ENCODE measurements at places on chromosomes 6 and 20. TPM values are rescaled to one million over a fixed set of nuclear protein-coding genes. Genes with fewer than 3 reads are reported as not detected.

Gene RAET1G
- 0.41 TPM for total RNA-seq

Gene RSPH4A
- total RNA-seq, result 1.8 TPM

GRCh38 chr6:168274037-168274952, 45.3 kb downstream of the DACT2 start:
- no peaks in the 10 kb centered on the region for H3K36me3 ChIP-seq
- peaks cover 2% of the 10 kb centered on the region for H3K4me1 ChIP-seq
- H3K27ac ChIP-seq, result peak overlapping the region; percentile 75
- H3K27me3 ChIP-seq, result no peaks in the 10 kb centered on the region
- DNase-seq, result peak; percentile 91
- peak overlapping the region; percentile 53 for H3K4me3 ChIP-seq

- no peaks in the 10 kb centered on the region for H3K4me1 ChIP-seq
- no peaks in the 10 kb centered on the region for H3K27me3 ChIP-seq
- H3K4me3 ChIP-seq, result peak overlapping the region; percentile 58
- peak; percentile 92 for DNase-seq
Observed at GRCh38 chr6:27873021-27873940, 38.9 kb downstream of the OR2B2 start.

GRCh38 chr6:133548423-133549159, 307.4 kb downstream of the EYA4 start:
- no peak overlapping the region for H3K4me3 ChIP-seq
- no peak overlapping the region for H3K27ac ChIP-seq
- no peaks in the 10 kb centered on the region for H3K27me3 ChIP-seq
- no peaks in the 10 kb centered on the region for H3K36me3 ChIP-seq
- no peak for DNase-seq

DNA sequence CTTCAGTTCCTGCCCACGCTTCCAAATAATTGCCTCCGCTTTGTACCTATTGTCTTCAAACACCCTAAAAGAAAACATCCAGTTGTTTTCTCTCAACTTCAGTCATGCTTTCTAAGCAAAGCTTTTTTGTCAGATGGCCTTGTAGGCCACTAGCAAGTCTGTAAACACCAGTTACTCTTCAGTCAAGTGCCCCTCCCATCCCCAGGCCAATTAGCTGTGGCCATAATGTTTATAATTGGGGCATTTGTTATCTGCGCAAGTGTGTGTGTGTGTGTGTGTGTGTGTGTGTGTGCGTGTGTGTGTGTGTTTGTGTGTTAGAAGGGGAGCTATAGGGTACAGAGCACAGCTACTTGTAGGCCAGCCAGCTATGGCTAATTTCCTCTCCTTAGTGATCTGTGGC, 272.4 kb upstream of the MARCKS start:
- H3K36me3 ChIP-seq, result no peaks in the 10 kb centered on the region
- no peaks in the 10 kb centered on the region for H3K4me1 ChIP-seq
- no peaks in the 10 kb centered on the region for H3K27me3 ChIP-seq

DNA sequence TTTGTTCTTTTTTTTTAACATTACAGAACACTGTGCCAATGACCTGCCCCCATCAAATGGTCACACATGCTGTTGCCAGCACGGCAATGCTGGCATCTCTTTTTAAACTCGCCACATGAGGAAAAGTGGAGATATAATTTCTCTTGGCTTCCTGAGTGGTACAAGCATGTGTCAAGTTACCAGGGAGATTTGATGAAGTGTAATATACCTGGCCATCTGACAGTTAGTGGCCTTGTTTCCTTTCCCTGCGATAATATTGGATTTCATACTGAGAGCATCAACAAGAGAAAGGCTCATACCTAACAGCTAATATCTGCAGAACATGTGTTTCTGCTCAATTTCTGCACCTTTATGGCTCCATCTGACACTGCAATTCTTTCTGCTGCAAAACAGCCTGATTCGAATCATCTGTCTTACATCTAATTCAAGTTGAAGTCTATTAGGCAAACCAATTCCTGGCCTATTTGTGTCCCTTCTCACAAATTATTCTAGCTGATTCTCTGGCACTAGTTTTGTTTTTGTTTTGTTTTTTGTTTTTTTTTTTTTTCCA, 519.5 kb downstream of the PREX1 start:
- H3K27me3 ChIP-seq, result no peaks in the 10 kb centered on the region
- no peaks in the 10 kb centered on the region for H3K4me1 ChIP-seq
- H3K36me3 ChIP-seq, result no peaks in the 10 kb centered on the region
- H3K4me3 ChIP-seq, result no peak overlapping the region

GRCh38 chr6:155378724-155379123, 64.4 kb upstream of the TFB1M start:
- no peak for DNase-seq
- H3K4me1 ChIP-seq, result no peaks in the 10 kb centered on the region
- H3K27ac ChIP-seq, result no peak overlapping the region
- no peaks in the 10 kb centered on the region for H3K27me3 ChIP-seq

DNA sequence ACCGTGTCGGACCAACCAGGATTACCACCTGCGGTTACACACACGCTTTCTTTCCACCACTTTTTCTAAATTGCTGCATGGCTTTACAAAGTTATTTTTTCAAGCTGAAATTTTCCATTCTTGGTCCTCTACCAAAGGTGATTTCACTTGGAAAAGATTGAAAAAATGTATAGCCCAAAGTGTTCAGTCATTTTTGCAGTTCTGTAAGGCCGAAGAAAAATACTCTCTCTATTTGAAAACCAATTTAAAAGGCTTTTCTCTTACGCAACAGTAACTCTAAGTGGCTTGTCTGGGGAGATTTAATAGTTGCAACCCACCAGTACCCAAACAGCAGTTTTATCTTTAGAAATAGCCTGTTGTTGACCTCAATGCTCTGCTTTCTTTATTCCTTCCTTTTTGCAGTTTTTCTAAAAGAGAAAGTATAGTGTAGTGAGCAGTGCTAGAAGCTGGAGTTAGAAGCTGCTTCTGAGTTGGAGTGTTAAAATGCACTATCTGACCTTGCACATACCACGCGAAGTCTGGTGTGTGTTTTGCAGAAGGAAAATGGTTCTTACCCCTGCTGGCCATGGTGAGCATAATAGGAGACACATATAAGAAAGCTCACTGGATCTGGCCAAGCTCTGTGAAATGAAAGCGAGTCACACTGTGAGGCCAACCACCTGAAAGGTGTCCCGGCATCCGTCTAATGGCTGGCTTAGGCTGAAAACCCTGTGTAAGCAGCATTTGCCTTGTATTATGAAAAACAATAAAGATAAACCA, 271.6 kb upstream of the PRND start:
- H3K27ac ChIP-seq, result no peak overlapping the region
- H3K4me3 ChIP-seq, result no peak overlapping the region
- H3K4me1 ChIP-seq, result no peaks in the 10 kb centered on the region
- no peaks in the 10 kb centered on the region for H3K27me3 ChIP-seq
